ENCODE measurements at places on chromosomes 11 and 22. TPM values are rescaled to one million over a fixed set of nuclear protein-coding genes. Genes with fewer than 3 reads are reported as not detected.

- H3K4me1 ChIP-seq = no peaks in the 10 kb centered on the region
- no peaks in the 10 kb centered on the region for H3K36me3 ChIP-seq
- no peaks in the 10 kb centered on the region for H3K27me3 ChIP-seq
- H3K4me3 ChIP-seq = no peak overlapping the region
- no peak overlapping the region for H3K27ac ChIP-seq
These were observed 126.0 kb downstream of the SYN3 start for GRCh38 chr22:32932176-32932575.

GRCh38 chr11:74135127-74135840 lies 35.5 kb downstream of the C2CD3 start:
- peaks cover 12% of the 10 kb centered on the region for H3K36me3 ChIP-seq
- no peak overlapping the region for H3K27ac ChIP-seq
- peaks cover 7% of the 10 kb centered on the region for H3K4me1 ChIP-seq
- no peak for DNase-seq
- no peak overlapping the region for H3K4me3 ChIP-seq
- H3K27me3 ChIP-seq = no peaks in the 10 kb centered on the region

- H3K4me1 ChIP-seq = no peaks in the 10 kb centered on the region
- H3K4me3 ChIP-seq = no peak overlapping the region
- H3K27me3 ChIP-seq = no peaks in the 10 kb centered on the region
These were observed 2.1 kb upstream of the MS4A6A start for GRCh38 chr11:60184824-60185511.

GRCh38 chr11:10650630-10651029 lies 42.9 kb downstream of the IRAG1 start:
- H3K27ac ChIP-seq = no peak overlapping the region
- no peaks in the 10 kb centered on the region for H3K27me3 ChIP-seq
- H3K4me1 ChIP-seq = peaks cover 4% of the 10 kb centered on the region
- no peaks in the 10 kb centered on the region for H3K36me3 ChIP-seq
- H3K4me3 ChIP-seq = no peak overlapping the region

Gene CAPN5
- total RNA-seq = 8.5 TPM

Gene APOA1
- 2.3 TPM for total RNA-seq

Data from adrenal gland (tissue), 19 donors.